C1 segment of cervical spinal cord (tissue), 14 donors: ENCODE measurements at places on chromosomes 7 and 10.

- no peak for DNase-seq
Observed at GRCh38 chr10:34499612-34500279, 315.4 kb downstream of the PARD3 start.

DNA sequence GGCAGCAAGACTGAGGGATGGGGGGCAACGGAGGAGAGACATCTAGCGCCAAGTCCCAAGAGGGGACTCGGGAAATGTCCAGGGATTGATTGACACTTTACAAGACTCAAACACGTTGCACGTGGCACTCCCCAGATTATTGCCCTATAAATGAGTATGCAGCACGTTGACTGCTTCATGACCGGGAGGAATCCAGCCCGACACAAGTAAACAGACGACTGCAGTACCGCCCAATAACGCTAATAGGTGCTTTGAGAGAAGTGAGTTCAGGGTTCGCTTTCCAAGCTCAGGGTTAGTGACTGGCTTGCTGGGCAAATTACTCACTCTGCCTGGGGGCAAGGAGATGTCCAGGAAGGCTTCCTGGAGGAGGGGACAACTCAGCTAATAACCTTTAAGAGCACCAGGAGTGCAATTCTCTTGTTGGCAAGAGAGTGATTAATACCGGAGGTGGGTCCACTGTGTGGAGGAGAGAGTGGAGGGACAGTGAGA is 73.3 kb upstream of the MYL10 start:
- no peak for DNase-seq

- DNase-seq: no peak
Observed at GRCh38 chr7:22700559-22701002, 26.4 kb upstream of the IL6 start.

- DNase-seq: no peak
Observed at GRCh38 chr10:77564731-77565589, 72.6 kb downstream of the KCNMA1 start.

- no peak for DNase-seq
Observed at GRCh38 chr10:128898133-128898915, 568.7 kb upstream of the MGMT start.

- DNase-seq: no peak
Observed at GRCh38 chr7:43489257-43489656, 93.7 kb upstream of the STK17A start.
